ENCODE measurements at places on chromosomes 4 and X. TPM values are rescaled to one million over a fixed set of nuclear protein-coding genes. Genes with fewer than 3 reads are reported as not detected.

Gene ARSD
- 14.0 TPM for total RNA-seq

Gene NXF2B
- total RNA-seq: not detected

Gene ANKRD50
- 20.6 TPM for total RNA-seq

Gene FRG2
- total RNA-seq: not detected

GRCh38 chrX:30973784-30974427, 84.9 kb upstream of the TAB3 start:
- no peak overlapping the region for H3K4me3 ChIP-seq
- no peak overlapping the region for H3K27ac ChIP-seq
- H3K4me1 ChIP-seq: no peaks in the 10 kb centered on the region
- H3K36me3 ChIP-seq: no peaks in the 10 kb centered on the region

GRCh38 chr4:15291122-15291521, 136.7 kb upstream of the C1QTNF7 start:
- H3K36me3 ChIP-seq: no peaks in the 10 kb centered on the region
- H3K27ac ChIP-seq: no peak overlapping the region
- no peaks in the 10 kb centered on the region for H3K27me3 ChIP-seq
- no peak for DNase-seq

DNA sequence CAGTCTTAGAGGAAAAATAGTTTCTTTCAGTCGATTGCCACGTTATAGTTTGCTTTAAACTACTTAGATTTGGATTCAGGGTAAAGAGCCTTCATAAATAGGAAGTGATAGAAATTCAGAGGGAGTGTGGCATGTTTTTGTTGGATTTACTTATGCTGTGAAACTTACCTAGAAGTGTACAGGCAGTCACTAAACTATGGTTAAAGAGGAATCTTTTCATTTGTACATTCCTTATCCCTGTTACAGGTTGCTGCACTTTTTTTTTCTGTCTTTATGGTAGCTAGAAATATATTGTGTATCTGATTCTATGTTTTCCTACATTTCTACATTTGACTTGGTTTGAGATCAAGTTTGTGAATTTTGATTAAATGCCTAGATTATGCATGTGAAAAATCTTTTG, 19.1 kb downstream of the WWC2 start:
- no peak overlapping the region for H3K27ac ChIP-seq
- no peaks in the 10 kb centered on the region for H3K27me3 ChIP-seq
- H3K4me3 ChIP-seq: no peak overlapping the region
- peaks cover 13% of the 10 kb centered on the region for H3K4me1 ChIP-seq
- H3K36me3 ChIP-seq: no peaks in the 10 kb centered on the region

GRCh38 chr4:141390571-141390970, 169.9 kb downstream of the ZNF330 start:
- no peak for DNase-seq
- no peak overlapping the region for H3K27ac ChIP-seq
- H3K4me1 ChIP-seq: no peaks in the 10 kb centered on the region
- no peak overlapping the region for H3K4me3 ChIP-seq

- H3K27me3 ChIP-seq: no peaks in the 10 kb centered on the region
- no peak overlapping the region for H3K27ac ChIP-seq
- no peaks in the 10 kb centered on the region for H3K4me1 ChIP-seq
- no peaks in the 10 kb centered on the region for H3K36me3 ChIP-seq
- no peak overlapping the region for H3K4me3 ChIP-seq
Observed at GRCh38 chr4:138259271-138259670, 17.1 kb upstream of the SLC7A11 start.

DNA sequence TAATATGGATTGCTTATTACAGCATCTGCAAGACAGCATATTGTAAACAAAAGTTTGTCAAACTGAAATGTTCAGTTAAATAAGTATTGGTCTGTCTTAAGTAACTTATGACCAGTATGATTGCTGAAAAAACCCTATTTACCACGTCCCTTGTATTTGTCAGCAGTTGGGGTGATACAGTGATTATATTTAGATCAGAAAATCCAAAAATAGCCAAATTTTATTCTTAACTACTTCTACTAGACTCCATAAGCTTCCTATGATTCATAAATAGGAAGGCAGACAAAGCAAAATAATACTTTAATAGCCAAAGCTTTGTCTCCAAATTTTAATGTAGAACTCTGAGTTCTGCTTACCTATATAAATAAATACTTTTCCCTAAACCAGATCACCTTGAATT, 45.3 kb downstream of the TBCK start:
- H3K4me3 ChIP-seq: no peak overlapping the region
- no peaks in the 10 kb centered on the region for H3K27me3 ChIP-seq
- DNase-seq: no peak
- no peak overlapping the region for H3K27ac ChIP-seq

DNA sequence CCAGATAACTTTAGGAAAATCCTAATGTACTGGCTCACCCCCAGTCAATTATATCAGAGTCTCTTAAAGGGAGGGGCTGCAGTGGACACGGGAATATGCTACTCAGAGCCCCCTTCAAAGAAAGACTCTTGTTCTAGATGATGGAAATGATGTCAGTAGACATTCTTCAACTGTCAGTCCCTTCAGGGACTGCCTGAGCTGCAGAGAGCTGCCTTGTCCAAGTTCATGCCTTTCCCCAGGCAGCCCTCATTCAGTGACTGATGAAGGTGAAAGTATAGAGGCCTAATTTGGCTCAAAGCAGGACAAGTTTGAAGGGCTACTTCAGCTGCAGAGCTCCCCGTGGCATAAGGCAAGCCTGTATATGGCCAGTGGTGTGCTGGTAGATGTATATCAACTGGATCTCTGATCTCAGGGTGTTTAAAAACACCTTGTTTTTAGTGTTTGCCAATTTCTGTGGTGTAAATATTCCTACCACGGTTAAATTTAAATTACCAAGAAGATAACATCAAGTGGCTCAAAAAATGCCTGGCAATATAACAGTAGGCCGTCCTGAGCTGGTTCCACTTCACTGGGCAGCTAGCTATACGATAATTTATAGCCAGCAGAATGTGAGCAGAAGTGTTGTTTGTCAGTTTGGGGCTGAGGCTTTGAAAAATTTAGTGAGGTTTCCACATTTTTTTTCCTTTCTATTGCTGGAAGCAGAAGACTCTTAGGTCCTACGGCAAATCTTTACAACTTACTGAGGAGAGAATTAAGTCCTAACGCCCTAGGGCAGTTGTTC, 748.8 kb upstream of the FTHL17 start:
- H3K4me1 ChIP-seq: no peaks in the 10 kb centered on the region
- H3K36me3 ChIP-seq: no peaks in the 10 kb centered on the region
- no peak overlapping the region for H3K4me3 ChIP-seq
- H3K27me3 ChIP-seq: no peaks in the 10 kb centered on the region

DNA sequence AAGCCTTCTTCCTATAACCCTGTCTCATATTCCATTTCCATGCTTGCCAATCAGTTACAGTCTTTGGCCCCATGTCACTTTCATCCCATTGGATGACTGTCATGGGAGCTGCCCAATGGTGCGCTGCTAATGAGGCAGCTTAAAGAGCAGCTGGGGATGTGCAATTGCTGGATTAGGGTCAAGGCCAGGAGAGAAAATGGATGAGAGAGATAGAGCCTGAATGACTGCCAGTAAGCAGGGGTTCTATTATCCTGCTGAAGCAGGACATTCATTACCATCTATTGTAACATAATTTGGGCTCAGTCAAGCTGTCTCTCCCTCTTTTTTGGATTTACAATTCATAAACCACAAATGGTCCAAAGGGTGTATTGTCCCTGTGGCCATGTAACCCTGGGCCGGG, 909.0 kb downstream of the CENPC start:
- no peaks in the 10 kb centered on the region for H3K27me3 ChIP-seq
- no peak overlapping the region for H3K4me3 ChIP-seq
- no peaks in the 10 kb centered on the region for H3K36me3 ChIP-seq
- no peaks in the 10 kb centered on the region for H3K4me1 ChIP-seq
- H3K27ac ChIP-seq: no peak overlapping the region

DNA sequence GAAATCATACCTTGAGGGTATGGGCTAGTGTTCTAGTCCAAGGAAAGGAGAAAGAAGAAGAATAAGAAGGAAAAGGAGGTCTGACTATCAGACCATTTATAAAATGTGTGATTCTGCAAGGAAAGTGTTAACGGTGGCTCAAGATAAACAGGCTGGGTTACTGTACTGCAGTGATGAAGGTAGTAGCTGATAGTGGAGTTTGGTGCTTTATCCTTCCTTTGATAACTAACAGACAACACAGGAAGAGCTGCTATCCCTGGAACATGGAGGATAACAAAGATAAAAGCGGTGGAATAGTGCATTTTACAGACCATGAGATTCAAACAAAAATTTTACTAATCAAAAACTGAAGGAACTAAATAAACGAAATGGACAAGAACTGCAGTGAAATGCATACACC, 2.6 kb downstream of the UNC5C start:
- peaks cover 5% of the 10 kb centered on the region for H3K4me1 ChIP-seq
- no peak overlapping the region for H3K27ac ChIP-seq
- no peaks in the 10 kb centered on the region for H3K27me3 ChIP-seq

DNA sequence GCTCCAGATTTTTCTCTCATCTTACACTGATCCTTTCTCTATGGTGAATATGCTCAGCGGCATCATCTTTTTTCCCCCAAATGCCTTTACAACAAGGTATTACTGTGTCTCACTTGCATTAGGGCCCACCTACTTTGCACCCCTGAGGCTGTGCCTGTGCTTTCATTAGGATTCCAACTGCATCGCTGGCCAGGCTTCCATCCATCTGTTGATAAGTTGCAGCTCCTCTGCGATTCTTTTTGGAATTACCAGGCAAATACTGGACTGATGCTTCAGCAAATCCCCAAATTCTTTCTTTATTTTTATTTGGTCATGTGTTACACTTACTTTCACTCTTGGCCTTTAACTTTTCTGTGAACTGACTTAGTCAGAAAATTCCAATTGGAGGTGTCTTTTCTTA, 77.3 kb downstream of the AFF2 start:
- H3K4me3 ChIP-seq: no peak overlapping the region
- H3K27me3 ChIP-seq: no peaks in the 10 kb centered on the region
- H3K4me1 ChIP-seq: no peaks in the 10 kb centered on the region
- H3K27ac ChIP-seq: no peak overlapping the region
- no peak for DNase-seq

DNA sequence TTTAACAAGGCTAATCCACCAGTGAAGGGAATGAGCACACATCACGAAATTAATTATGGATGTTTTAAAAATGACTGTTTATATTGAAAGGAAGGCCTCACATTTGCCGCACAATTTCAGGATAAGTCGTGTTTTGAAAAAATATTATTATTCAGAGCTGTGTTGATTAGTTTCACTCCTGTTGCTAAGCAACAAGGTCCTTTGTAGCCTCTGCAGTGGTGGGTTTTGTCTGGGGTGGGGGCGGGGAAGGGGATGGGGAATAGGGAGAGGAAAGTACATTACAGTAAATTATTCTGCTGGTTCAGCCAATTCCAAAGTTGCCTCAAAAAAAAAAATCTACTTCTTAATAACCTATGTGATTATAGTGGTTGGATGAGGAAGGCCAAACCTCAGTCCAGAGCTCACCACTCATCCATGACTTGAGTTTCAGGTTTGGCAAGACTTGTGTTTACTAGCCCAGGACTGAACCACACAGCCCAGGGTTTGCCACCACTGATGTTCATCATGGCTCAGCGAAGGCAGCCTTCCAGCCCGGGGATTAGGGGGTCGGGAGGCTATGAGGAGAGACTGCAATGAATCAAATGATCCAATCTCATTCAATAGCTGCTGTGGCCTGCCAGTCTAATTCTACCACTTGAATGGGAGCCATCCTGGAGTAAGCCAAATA, 162.5 kb upstream of the ATP6AP2 start:
- no peaks in the 10 kb centered on the region for H3K36me3 ChIP-seq
- DNase-seq: no peak

DNA sequence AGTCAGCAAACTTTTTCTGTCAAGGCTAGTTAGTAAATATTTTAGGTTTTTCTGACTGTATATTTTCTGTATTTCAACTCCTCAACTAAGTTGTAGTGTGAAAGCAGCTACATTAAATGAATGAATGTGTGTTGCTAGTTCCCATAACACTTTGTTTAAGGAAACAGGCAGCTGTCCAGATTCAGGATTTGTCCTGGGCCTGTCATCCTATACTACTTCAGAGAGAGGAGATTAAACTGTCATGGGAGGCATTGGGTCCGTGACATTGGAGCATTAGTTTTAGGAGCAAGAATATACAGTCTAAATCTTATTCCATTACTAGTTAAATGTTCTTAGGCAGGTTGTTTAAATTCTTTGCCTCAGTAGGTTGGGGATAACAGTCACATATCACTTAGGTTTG, 516.0 kb downstream of the CCSER1 start:
- no peak overlapping the region for H3K27ac ChIP-seq
- DNase-seq: no peak
- H3K4me1 ChIP-seq: no peaks in the 10 kb centered on the region
- H3K4me3 ChIP-seq: no peak overlapping the region
- H3K36me3 ChIP-seq: no peaks in the 10 kb centered on the region

DNA sequence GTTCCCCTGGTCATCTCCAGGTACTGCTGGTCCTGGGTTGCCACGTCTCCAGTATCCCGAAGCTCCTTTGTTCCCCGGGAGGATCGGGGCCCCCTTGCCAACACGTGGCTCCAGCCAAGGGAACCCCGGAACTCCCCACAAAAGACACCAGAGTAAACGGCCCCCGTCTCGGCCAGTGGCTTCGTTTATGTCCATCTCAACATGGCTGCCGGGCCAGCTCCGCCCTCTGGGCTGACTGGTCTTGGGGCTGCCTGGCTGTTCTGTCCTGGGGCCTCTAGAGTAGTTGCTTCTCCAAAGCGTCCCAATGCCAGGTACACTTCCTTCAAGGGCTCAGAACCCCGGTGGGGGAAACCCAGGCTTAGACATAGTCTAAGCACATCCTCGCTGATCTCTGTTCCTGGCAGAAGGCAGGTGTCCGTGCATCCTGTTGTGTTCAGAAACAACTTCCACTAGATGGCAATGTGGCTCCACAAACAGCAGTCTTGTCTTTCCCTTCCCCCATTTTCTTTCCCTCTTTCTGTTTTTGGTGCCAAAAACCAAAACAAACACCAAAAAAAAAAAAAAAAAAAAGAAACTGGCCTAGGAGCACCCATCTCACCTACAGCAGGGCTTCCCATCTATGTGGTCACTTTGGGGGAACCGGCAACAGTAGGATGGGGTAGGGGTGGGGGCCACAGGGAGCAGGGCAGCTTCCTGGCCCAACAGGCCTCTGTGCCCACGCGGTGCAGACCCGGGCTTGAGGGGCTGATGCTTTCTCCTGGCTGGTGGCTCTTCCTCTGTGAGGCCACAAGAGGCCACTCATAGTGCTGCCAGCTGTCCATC, 35.3 kb downstream of the NBDY start:
- H3K4me3 ChIP-seq: peak overlapping the region; percentile 48
- DNase-seq: peak; percentile 91
- peaks cover 47% of the 10 kb centered on the region for H3K4me1 ChIP-seq
- H3K27ac ChIP-seq: peak overlapping the region; percentile 86
- H3K27me3 ChIP-seq: no peaks in the 10 kb centered on the region

- H3K36me3 ChIP-seq: no peaks in the 10 kb centered on the region
- H3K27ac ChIP-seq: no peak overlapping the region
- H3K4me1 ChIP-seq: no peaks in the 10 kb centered on the region
- DNase-seq: no peak
- no peak overlapping the region for H3K4me3 ChIP-seq
Observed at GRCh38 chr4:146059151-146059550, 116.4 kb upstream of the LSM6 start.

DNA sequence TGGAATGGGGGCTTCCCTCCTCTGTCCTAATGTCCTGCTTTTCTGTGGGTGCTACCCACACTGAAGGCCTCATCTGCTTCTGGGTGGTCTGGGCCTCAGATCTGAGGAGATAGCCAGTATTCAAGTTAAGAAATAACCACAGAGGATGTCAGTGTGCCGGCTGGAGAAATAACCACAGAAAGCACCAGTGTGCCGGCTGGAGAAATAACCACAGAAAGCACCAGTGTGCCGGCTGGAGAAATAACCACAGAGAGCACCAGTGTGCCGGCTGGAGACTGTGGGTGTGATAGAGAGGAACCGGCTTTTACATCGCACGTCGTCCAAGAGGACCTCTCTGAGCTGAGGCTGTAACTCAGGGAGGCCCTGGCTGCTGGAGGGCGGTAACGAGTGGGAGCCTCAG, 65.7 kb upstream of the PSAPL1 start:
- no peaks in the 10 kb centered on the region for H3K4me1 ChIP-seq
- no peaks in the 10 kb centered on the region for H3K27me3 ChIP-seq
- no peaks in the 10 kb centered on the region for H3K36me3 ChIP-seq
- DNase-seq: no peak
- no peak overlapping the region for H3K4me3 ChIP-seq

Measured in vagina (tissue), 2 donors.